Stimulated activated CD4-positive, alpha-beta T cell treated with anti-CD3 and anti-CD28 coated beads, Interleukin-12 subunit alpha, Interleukin-12 subunit beta, amount 100 ng/mL, for 48 hours (primary cell): ENCODE measurements at places on chromosomes 4 and X.
A peak's percentile ranks its signal among the peaks of the same experiment; 100 is the strongest.

GRCh38 chrX:103533511-103534216, 14.4 kb upstream of the RAB40A start:
- peak; percentile 39 for DNase-seq

GRCh38 chrX:109475174-109475891, 6.6 kb downstream of the GUCY2F start:
- DNase-seq: no peak

GRCh38 chr4:5979981-5980380, 38.2 kb downstream of the C4orf50 start:
- DNase-seq: no peak

- no peak for DNase-seq
Observed at GRCh38 chrX:40164751-40165150, 67.0 kb upstream of the BCOR start.

DNA sequence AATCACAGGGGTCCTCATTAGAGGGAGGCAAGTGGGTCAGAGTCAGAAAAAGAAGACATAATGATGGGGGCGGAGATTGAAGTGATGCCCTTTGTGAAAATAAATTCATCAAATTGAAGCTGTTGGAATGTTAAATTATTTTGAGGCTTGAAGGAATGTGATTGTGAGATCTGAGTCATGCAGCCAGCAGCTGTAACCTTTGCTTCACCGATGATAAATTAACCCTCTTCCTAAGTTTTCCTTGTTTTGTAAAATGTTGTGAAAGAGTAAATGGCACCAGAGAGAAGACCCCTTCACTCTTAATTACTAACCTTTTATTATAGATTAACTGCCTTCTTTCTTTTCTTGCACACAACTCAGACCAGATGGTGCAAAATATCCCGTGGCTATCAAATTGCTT, 47.7 kb upstream of the FAM9A start:
- no peak for DNase-seq

- no peak for DNase-seq
Observed at GRCh38 chr4:1976416-1977352, 32.1 kb downstream of the NELFA start.

DNA sequence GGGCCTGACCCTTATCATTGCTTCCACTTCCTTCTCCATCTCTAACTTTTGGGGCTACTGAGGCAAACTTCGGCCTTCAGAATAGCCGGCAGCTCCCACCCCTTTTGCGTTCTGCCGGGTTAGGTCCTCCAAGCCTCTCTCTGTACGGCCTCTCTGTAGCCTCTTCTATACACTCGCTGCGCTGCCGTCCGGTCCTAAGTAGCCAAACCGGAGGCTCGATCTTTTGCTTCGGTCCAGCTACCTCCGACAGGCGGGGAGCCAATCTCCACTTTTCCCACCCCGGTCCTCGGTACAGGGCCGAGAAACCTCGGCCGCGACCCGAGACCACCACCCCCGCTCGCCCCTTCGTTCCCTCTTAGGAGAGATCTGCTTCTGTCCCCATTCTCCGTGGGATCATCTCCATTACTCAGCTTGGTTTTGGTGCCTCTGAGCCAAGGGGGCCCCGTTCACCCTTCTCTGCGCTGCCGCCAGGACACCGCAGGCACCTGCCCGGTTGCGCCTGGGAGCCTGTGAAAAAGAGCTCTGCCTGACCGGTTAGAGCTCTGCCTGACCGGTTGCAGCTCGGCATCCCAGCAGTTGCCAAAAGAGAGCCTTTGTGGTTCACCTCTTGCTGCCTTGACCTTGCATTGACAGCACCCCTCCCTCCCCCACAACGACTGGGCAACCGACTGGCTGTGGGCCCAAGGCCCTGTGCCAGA, 1.0 kb upstream of the HTR2C start:
- no peak for DNase-seq

GRCh38 chr4:47145630-47146029, 114.3 kb downstream of the GABRB1 start:
- no peak for DNase-seq

DNA sequence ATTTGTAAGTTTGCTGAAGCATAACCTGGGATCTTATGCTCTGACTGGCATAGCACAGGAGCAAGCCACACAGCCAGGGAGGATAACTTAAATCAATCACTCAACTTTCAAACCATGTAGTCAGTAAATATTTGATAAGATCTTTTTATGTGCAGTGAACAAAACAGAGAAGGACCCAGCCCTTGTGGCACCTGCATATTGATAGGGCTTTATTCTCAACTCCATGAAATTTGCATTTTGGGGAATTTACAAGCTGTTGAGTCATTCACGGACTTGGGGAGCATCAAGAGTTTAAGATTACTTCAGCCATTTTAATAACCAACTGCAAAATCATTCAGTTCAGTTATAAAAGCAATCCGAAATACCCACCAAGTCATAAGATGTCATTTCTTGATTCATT, 122.6 kb downstream of the COMMD8 start:
- DNase-seq: no peak

DNA sequence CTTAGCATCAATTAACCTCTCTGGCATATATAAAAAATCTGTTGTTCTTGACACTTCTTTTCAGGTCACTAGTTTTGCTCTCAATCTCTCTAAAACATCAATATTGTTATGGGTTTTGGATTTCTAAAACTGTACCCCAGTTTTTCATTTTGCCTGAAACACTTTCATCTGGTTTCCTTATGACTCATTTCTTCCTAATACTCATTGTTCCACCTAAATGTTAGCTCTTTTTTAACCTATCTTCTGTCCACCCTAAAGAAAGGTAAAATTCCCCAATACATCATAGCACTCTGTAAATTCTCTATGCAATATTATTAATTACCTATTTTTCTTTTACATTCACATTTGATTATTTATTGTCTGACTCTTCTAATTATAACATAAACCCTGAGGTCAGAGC, 575.5 kb upstream of the NDST4 start:
- no peak for DNase-seq

DNA sequence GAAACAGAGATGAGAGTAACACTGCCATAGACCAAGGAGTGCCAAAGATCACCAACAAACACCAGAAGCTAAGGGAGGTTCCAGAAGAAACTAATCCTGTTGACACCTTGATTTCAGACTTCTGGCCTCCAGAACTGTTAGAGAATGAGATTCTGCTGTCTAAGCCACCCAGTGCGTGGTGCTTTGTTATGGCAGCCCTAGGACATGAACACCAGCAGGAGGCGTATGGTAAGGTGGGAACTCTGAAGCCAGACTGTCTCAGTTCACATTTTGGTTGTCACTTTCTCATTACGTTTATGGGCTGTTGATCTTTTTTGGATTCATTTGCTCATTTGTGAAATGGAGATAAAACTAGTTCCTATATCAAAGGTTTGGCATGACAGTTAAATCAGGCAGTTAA, 142.9 kb downstream of the DCHS2 start:
- no peak for DNase-seq

DNA sequence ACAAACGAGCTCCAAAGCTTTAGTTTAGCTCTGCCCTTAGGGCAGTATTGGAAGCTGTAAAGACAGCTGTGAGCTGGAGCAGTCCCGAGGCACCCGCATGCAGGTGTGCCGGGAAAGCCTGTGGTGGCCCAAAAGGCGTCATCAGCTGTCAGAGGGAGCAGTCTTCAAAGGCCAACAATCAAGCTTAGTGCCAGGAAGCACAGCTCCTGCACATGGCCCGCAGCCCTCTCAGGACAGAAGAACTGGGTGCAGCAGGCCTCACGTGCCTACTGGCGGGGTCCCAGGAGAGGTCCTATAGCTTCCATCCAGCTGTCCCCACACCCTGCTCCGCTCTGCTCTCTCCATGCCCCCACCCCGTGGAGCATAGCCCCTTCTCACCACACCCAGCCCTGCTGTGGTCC, 92.2 kb upstream of the TRIM2 start:
- DNase-seq: no peak

GRCh38 chr4:8524595-8525382, 55.4 kb upstream of the GPR78 start:
- no peak for DNase-seq

- no peak for DNase-seq
Observed at GRCh38 chr4:47837908-47838294, at the start of gene CORIN. CORIN (minus strand) TSS chr4:47838067; CDS start chr4:47837949, 118 bp downstream.

GRCh38 chr4:33649471-33649870, 2594.8 kb downstream of the ARAP2 start:
- DNase-seq: no peak

GRCh38 chr4:40622913-40623312, 6.8 kb downstream of the RBM47 start:
- no peak for DNase-seq

DNA sequence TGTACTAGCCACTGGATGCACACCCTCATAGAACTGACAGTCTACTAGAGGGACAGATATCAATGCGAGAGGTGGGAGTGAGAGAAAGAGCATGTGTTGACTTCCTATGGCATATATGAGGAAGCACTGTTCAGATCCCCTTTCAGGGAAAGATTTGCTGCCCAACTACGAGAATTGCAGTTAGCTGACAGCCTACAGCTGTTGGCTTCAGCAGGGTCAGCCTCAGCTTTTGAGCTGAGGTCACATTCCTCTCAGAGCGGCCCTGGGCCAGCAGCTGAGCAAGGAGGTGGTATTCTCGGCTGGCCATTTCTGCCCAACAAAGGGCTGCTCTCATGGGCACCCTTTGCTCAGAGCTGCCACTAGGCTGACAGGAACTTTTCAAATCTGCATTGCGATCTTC, 580.2 kb downstream of the MID1IP1 start:
- no peak for DNase-seq

DNA sequence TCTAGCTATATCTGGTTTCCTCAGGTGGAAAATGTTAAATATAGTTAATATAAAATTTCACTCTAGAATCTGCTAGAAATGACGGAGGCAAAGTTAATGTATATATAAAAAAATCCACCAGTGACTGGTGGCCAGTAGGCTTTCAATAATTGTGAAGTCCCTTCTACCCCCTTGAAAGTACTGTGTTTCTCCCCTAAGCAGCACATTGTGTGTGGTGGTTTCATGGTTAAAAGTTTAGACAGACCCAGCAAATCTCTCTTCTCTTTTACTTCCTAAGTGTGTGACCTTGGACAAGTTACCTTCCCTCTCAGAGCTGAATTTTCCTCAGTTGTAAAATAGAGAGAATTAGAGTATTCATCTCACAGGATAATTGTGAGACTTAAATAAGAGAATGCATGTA, 600 bp upstream of the HEPH start:
- DNase-seq: no peak

DNA sequence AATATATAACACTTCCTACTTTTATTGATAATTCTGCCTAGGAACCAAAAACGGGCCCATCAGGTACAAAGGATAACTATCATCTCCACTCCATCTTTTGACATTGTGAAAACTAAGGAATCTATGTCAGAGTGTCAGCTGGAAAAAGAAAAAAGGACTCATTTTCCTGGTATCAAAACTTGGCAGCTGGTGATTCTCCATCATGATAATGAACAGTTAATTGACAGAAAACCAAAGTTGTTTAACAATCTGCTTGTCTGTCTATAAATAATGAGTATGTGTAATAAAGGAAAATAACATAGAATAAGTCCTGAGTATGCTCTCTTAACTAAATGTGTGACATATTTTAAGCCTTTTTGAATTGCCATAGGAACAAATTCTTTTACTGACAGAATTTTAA, 31.4 kb downstream of the CXorf58 start:
- DNase-seq: no peak

- DNase-seq: no peak
Observed at GRCh38 chr4:128986019-128986418, 107.3 kb downstream of the SCLT1 start.

DNA sequence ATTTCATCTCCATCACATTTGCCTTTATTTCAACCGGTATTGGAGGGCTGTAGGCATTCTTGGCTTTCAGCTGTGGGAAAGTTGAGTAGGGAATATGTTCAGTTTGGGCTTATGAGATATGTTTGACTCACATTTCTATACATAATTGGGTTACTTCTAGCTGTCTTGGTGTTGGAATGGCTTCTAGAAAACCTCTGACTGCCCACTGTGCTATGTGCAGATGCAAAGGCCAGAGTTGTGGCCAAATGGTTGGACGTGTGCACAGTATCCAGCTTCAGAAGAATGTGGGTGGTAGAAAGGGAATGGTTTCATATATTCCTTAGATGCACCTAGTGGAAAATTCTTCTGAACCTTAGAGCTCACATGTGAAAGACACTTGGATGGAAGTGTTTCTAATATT, 92.6 kb upstream of the H2AZ1 start:
- no peak for DNase-seq

DNA sequence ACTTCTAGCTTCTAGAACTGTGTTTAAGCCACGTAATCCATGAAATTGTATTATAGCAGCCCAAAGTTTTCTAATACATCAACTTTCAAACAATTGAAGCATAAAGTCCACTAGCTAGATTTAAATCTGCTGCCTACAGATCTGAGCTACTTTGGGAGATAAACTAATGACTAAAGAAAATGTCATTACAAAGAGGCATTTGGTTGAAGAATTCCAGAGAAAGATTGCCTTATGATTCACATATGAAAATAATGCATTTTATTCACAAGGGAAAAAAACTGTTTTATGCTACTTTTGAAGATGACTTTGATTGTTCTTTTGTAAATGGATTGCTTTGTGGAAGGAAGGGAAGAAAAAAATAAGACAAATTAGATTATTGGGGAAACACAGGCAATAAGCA, 124.1 kb upstream of the SLIT2 start:
- no peak for DNase-seq

DNA sequence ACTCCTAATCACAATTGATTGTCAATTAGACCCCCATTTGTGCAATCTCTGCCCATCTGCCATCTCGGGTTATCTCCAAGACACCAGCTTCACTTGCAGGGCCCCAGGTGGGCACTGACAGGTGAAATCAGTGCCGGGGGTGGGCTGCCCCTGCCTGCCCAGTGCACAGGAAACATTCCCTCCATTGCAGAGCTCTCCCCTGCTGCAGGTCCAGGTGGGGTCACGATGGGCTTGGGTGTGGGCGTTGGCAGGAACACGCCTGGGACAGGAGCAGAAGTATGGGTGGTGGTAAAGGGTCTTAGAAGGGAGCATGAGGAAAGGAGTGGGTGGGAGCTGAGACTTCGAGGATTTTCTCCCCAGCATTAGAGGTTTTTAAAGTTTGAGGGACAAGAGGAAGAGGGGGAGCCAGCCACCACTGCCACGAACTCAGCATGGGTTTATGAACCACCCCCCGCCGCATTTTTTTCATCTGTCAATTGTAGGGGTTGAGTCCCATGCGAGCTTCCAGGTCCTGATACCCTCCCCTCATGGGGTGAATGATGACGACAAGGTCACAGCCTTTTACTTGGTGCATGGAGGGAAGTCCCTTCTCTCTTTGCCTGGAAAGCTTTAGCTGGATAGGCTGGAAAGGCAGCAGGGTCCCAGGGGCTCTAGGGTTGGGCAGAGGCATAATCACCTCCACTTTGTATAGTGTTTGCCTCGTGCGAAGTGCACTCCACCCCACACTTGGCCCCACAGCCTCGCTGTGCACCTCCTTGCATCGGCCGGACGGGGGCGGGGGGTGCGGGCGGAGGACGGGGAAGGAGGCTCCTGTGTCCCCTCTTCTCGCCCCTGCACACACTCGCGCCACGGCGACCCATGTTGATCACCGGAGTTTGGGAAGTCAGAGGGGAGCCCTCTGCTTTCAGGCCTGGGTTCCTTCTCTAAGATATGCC, 3.5 kb upstream of the NKX1-1 start:
- no peak for DNase-seq

DNA sequence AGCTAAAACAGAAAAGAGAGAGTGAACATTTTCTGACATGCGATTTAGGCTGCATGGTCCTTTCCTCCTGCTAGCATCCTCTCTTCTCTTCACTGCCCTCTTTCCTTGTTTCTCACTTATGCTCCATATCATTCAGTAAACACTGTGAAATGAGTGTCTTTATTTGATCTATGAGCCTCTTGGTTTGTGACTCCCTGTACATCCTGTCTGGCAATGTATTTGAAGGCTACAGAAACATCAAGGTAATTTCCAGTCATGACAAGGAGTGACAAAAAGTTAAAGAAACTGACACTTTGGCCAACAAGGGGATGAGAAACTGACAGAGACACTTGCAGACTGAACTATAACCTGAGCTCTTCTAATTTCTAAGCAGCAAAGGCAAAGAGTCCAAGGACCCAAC, 8.7 kb downstream of the FTHL17 start:
- no peak for DNase-seq
